ENCODE measurements at places on chromosomes 6 and 20.

DNA sequence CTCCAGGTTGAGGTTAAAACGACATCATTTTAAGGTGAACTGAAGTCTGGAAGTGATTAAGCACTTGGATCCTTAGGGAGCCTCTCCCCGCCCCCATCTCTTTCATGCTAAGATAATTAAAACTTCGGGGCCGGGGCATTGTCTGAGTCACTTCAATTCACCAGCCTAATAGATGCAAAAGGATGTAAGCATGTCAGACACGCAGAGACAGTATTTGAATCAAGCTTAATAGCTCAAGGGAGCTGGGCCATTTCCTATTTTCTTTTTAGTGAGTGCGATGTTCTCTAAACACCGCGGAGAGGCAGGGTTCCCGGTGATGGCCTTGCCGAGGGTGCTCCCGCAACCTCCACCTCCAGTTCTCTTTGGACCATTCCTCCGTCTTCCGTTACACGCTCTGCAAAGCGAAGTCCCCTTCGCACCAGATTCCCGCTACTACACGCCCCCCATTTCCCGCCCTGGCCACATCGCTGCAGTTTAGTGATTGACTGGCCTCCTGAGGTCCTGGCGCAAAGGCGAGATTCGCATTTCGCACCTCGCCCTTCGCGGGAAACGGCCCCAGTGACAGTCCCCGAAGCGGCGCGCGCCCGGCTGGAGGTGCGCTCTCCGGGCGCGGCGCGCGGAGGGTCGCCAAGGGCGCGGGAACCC lies 516 bp upstream of the IRF4 start:
- no peak for DNase-seq

GRCh38 chr20:37821696-37822095 lies 81.2 kb upstream of the VSTM2L start:
- DNase-seq: no peak

DNA sequence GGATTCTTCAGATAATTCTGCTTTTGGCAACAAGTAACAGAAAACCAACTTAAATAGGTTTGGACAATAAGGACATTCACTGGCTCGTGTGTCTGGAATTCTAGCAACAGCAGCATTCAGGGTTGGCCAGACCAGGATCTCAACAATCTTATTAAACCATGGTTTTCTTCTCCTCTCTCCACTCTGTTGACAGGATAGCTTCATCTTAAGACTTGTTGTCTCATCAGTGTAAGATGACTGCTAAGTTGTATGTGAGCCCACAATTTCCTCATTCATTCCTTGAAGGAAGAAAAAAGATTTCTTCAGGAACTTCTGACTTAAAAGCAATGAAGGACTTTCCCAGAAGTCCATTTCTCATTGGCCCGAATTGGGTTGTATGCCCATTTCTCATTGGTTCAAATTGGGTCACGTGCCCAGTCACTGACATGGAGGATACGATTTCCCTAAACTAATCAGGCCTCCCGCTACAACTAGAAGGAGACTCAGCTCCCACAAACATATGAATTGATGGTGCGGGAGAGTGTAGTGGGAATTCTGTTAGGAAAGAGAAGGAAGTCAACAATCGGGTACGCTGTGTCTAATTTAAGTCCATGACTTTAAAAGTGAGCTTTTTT lies 83.7 kb downstream of the SLC22A3 start:
- DNase-seq: no peak

DNA sequence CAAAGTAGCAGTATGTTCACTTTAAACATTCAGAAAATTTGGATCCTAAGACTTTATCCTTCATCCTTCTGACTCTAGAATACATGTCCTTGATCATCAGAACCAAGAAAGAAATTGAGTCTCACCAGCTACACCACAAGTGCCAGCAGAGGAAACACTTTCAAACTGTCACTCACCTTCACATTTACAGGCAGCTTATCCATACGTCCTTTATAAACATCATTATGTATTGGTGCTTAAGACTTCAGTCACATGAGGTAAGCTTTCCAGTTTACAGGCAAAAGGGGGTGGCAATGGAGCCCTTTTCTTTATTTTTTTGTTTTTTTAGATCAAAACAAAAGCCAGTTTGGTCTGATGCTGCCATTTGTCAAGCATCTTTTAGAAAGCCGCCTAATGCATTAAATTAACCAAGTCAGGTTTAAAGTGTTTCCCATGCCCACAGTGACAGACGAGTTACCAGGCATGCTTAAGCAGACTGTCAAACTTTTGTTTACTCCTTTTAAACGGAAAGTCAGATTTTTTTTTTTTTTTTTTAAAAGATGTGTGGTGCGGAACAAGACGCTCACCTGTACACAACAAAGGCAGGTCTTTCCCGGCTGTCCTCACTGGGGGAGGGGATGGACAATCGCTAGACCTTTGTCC lies 952 bp upstream of the BRPF3 start:
- no peak for DNase-seq

- no peak for DNase-seq
These were observed 146.3 kb downstream of the LY86 start for GRCh38 chr6:6734479-6735465.

GRCh38 chr6:139568151-139568955 lies 193.9 kb upstream of the CITED2 start:
- DNase-seq: no peak

GRCh38 chr6:71290611-71291010 lies 2.0 kb downstream of the OGFRL1 start:
- no peak for DNase-seq

DNA sequence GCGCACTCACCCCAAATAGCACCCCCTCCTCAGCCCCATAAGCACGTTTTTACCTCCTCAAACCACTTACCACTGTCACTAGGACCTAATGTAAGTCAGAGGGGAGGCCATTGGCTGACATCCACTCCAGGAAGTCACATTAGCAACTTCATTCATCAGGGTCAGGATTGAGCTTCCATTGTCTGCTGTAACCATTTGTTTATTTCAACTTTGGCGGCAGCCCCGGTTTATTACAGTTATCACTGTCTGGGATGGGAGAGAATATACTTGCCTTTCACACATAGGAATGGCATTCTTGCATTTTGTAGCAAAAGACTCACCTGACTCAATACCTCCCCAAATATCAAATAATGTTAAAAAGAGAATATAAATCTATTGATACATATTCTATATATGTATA lies 38.3 kb downstream of the MAFB start:
- no peak for DNase-seq

- no peak for DNase-seq
These were observed 251.8 kb downstream of the BTBD9 start for GRCh38 chr6:38387971-38388370.

DNA sequence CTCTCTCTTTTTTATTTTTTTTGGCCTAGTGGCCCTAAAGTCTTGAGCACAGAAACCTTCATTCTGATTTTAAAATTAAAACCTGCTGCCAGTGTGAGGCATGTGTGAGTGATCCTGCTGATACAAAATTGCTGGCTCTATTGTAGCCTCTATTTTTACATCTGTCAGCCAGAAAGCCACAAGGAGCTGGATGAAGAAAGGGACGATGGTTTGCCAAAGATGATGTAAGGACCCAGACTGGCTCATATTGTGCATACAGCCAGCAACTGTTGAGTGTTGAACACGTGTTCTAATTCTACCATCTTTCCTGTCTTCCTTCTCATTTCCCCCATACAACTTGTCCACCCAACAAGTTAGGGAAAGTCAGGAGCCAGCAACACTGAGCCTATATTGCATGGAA lies 40.8 kb upstream of the ATXN1 start:
- DNase-seq: no peak

GRCh38 chr20:58150772-58151171 lies 77.7 kb downstream of the ANKRD60 start:
- no peak for DNase-seq

DNA sequence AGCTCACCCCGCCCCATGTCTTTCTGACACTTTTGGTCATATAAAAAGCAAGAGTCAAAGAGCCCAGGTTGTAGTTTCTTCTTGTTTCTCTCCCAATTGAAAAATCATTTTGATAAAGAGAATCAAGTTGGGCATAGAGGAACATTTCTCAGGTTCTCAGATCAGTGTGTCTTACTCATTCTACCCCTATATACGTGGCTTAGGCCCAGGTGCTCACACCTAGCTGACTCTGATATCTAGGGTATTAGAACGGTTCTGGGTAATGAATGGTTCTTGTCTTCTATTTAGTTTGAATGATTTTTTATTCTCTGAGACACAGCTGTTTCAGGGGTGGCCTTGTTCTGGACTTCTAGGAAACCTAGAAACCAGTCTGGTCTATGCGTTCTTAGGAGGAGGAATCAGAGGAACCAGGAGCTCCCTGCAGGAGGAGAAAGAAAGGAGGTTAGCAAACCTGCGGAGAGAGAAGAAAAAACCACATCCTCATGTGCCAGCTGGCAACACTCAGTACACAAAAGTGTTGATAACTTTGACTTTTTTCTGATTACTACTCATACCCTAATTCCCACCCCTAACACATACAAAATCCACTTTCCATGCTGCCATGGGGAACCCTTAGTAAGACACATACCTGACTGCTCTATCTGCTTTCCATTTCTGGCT lies 178.0 kb downstream of the CLIC5 start:
- DNase-seq: no peak

GRCh38 chr20:12180107-12180661 lies 262.5 kb downstream of the BTBD3 start:
- DNase-seq: no peak

GRCh38 chr6:108535114-108535742 lies 25.5 kb upstream of the FOXO3 start:
- DNase-seq: no peak

- no peak for DNase-seq
These were observed 19.0 kb upstream of the MLN start for GRCh38 chr6:33822575-33823395.

DNA sequence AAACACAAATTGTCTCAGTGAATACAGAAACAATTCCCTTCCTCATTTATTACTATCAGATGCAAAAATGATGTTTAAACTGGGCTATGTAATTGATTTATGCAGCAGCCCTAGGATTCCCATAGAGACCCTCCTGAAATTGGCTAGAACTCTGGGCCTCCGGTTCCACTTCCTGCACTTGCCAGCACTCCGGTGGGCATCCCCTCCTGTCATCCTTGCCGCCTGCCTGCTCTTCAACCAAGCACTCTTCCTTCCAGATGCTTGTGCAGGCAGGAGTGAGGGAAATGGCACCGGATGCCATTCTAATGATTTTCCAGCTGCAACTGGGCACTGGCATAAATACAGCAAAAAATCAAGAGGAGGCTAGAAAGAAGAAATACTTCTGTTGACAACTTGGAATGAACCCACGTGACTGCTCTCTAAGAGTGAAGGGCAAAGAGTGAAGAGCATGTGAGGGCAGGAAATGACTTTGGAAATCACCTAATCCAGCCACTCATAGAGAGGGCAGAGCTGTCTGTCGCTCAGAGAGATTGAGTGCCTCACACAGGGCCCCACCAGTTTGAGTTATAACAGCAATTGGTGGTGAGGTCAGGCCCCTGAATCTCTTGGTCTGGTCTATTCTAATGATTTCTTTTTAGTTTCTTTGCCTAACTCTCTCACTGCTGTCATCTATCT lies 3.7 kb upstream of the NEDD9 start:
- DNase-seq: peak; percentile 33

DNA sequence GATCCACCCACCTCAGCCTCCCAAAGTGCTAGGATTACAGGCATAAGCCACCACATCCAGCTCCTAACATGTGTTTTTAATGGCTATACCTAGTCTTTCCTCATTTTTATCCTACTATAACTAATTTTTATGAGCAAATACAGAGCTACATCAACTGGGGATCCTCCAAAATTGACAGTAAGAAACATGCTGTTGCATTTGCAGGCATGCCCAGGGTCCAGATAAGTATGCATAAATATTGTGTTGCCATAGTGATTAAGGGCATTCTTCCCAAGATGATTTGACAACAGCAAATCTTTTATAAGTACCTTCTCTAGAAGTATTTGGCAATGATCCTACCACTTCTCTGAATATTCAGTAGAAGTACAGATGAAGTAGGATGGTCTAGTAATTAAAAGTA lies 41.9 kb upstream of the MOXD1 start:
- no peak for DNase-seq

DNA sequence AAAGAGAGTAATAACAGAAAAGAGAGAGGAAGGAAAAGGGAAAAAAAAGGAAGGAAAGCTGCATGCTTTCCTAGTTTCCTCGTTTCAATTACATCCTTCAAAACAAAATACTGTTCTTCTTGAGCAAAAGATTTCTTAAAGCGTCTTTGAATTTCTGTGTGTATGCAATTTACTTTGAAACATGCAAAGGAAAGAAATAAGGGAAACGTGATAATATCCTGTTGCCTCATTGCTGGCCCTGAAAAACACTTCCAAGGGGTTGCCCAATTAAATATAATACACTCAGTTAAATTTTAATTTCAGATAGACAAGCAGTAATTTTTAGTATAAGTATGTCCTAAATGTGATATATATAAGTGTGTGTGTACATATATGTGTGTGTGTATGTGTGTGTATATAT lies 51.2 kb upstream of the TPD52L1 start:
- no peak for DNase-seq

- DNase-seq: no peak
These were observed 12.5 kb upstream of the R3HDML start for GRCh38 chr20:44324343-44324742.

DNA sequence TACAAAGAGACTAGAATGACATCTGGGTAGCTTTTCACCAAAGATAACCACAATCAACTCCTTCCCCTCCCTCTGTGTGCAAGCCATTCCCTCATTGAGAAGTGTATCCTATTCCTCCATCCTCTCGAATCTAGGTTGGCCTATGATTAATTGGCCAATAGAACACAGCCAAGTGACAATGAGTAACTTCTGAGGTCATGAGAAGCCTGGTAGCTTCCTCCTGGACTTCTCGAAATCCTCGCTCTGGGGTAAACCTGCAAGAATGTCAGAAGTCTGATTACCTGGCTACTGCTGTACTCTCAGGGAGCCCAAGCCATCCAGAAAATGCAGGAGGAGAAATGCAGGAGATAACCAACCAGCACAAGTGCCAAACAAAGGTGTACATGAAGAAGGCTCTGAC lies 13.1 kb downstream of the ARHGAP18 start:
- no peak for DNase-seq

GRCh38 chr6:97009781-97010492 lies 85.4 kb downstream of the KLHL32 start:
- DNase-seq: no peak

- no peak for DNase-seq
These were observed 80.7 kb upstream of the RIN2 start for GRCh38 chr20:19677336-19677735.

- DNase-seq: no peak
These were observed 195.2 kb downstream of the CENPW start for GRCh38 chr6:126535138-126535537.

All from effector memory CD8-positive, alpha-beta T cell (primary cell).